ENCODE measurements at places on chromosomes 2 and 18.

- no peak for DNase-seq
Measured at GRCh38 chr2:17133052-17133671, 385.1 kb downstream of the RAD51AP2 start.

DNA sequence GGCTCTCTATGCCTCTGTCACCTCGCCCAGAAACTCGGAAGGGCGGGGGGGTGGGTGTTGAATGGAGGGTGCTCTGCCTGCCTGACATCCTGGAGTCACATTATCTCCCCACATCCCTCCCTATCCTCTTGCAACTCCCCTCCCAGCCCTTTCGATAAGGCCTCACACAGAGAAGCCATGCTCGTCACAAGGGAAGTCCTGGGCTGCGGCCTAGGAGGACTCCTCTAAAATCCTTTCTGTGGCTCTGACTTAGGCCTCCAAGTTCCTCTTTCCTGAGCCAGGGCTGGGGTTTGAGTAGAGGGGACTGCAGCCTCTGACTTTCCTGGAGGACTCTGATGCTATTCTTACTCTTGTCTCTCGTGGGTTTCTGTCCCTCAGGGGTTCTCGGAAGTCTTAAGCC, 75.0 kb upstream of the PKDCC start:
- DNase-seq, result no peak

GRCh38 chr2:21895200-21895599, 771.4 kb downstream of the TDRD15 start:
- DNase-seq, result no peak

GRCh38 chr2:39264733-39265132, 21.0 kb upstream of the CDKL4 start:
- DNase-seq, result no peak

GRCh38 chr2:1051075-1051474, 100.4 kb downstream of the SNTG2 start:
- DNase-seq, result no peak

DNA sequence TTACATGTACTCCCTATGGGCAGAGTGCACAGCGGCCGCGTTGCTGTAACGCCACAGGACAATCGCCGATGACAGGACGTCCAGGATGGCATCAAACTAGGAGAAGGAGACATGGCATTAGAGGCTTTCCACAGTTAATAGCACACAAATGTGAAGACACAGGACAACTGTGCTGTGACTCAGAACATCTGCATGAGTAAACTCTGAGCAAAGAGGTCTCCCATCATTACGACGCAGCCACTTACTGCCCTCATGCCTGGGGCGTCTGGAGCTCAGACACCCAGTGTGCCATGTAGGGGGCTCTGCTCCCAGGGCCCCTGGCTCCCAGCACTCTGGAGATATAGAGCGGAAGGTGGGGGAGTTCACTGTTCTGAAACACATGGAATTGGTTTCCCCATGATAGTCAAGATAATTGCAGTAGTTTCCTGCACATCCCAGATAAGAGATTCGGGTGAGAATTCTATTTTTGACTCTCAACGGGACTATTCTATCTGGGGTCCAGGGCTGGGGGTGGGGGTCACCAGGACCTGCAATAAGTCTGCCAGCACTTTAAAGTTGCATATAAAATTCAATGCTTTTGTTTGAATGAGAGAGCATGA, 168.1 kb downstream of the TMEM163 start:
- no peak for DNase-seq

GRCh38 chr2:160731856-160732255, 238.2 kb upstream of the RBMS1 start:
- DNase-seq, result no peak
